ENCODE measurements at places on chromosomes 1 and 21.
A peak's percentile ranks its signal among the peaks of the same experiment; 100 is the strongest.

- DNase-seq = no peak
These were observed 47.6 kb downstream of the TAS1R2 start for GRCh38 chr1:18811733-18812452.

DNA sequence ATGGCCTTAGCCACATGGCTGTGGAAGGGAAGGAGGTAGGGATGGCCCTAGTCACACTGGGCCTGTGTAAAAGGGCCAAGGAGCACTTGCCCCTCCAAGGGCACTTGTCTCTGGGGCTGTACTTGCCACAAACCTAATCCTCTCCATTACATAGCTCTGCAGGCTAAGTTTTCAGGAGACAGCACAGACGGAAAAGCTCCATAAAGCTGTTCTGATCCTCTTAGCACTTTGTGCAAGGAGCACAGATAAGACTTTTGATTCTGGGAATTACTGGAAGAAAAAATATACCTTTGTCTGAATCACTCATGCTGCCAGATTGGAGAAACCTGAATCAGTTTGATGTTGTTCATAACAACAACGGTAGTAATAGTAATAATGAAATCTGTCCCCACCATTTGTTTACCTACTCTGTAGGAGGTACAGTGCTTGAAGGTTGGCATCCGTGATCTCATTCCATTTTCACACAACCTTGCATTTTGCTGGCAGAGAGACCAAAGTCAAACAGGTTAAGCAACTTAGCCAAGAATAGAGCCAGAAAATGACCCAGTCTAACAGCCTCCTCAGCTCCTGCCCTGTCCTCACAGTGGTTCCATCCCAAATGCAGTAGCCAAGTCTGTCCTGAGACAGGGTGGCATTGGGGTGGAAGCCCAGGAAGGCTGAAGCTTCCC is 207.1 kb downstream of the ROR1 start:
- DNase-seq = no peak

- no peak for DNase-seq
These were observed 140.8 kb downstream of the PGBD5 start for GRCh38 chr1:230285351-230285750.

GRCh38 chr21:39670701-39671100 is 58.0 kb downstream of the B3GALT5 start:
- no peak for DNase-seq

- no peak for DNase-seq
These were observed 346.6 kb downstream of the RPS6KC1 start for GRCh38 chr1:213397638-213398037.

- DNase-seq = peak; percentile 49
These were observed 1.3 kb downstream of the KDM5B start for GRCh38 chr1:202806845-202807450.

DNA sequence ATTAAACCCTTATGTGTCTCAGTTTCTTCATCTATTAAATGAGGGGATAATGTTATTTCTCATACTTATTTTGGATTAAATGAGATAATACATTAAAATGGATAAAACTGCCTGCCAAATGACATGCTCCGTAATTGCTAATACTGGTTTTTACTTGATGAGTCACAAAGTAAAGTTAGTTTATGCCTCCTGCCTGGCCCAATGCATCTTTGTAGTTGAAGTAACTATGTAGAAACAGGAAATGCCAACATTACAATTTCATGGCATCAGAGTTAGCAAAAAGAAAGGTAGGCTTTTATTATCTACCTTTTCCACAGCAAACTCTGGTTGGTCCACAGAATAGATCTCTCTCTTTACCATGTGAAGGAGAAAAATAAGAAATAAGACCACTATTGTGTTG is 214.5 kb downstream of the TBX15 start:
- no peak for DNase-seq

- no peak for DNase-seq
These were observed 91.6 kb downstream of the GLUL start for GRCh38 chr1:182299728-182300616.

DNA sequence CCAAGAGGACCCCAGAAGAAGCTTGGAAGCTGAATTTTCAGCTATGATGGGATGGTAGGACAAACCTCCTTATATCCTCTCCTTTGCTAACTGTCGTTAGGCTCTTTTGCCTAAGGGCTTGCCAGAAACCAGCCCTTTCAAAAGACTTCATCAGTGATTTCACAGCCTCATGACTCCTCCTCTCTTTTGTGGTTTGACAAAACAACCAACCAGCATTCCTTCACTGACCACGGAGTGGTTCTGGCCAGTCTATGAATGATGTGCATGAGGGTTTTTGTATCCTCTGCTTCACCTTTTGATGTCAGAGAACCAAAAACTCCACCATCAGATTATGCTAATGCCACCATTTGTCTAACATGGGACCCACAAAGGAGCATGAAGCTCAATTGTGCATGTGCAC is 116.9 kb upstream of the COA6 start:
- DNase-seq = no peak

DNA sequence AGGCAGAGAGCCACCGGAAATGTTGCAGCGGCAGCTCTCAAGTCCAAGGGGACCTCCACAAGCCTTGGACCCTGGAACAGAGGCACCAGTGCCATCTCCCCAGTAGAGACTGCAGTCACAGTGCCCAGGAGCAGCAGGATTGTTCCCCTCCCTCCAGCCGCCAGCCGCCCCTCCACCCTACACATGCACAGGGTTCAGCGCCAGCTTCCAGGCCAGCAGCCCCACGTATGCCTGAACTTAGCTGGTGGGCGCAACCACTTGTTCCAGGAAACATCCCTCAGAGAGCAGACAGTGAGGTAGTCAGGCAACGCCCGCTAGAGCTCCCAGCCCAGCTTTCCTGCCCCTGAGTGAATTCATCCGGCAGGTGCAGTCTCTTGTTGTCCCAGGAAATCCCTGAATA is 1098.1 kb upstream of the NCAM2 start:
- no peak for DNase-seq

DNA sequence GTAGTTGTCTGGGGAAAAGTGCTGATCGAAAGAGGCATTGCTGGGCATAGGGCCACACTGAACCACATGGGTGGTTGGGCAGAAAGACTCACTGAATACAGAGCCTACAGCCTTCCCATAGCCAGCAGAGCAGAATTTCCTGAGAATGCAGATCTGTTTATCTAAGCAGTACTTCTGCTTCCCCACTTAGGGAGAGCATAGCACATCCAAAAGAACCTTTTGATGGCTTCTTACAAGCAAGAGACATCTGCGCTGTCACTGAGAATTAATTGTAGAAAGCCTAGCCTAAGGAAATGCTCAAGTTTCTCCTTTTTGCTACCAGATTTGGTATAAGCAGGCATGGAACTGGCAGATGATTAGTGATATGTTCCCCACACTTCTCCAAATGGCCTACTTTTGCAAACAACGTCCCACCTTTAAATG is 13.0 kb upstream of the KLHDC8A start:
- no peak for DNase-seq

- DNase-seq = no peak
These were observed 73.5 kb downstream of the KAZN start for GRCh38 chr1:14672005-14672404.

DNA sequence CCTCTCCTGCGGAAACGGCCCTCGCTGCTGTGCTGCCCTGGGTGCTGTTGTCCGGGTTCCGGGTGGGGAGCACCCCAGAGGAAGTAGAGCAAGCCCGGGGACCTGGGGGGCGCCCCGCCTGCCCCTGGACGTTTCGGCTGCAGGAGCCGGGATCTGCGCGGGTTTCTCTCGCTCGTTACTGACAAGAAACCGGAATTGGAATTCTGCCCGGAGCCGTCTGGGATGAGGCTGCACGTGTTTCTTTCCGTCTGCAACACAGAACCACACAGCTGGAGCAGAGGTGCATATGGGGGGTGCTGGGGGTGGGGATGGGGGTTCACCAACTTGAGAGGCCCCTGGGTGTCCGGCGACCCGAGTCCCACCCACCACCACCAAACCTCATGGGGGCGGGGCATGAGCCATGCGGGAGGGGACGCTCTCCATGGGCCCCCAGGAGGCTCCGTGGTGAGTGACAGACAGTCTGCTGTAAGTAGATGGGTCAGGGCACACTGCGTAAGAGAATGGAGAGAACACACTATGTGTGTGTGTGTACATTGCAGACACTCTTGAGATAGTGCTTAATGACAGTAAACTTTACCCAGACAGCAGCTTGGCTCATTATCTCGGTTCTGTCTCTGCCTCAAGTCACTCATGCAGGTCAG is 261.4 kb upstream of the C1orf174 start:
- no peak for DNase-seq

DNA sequence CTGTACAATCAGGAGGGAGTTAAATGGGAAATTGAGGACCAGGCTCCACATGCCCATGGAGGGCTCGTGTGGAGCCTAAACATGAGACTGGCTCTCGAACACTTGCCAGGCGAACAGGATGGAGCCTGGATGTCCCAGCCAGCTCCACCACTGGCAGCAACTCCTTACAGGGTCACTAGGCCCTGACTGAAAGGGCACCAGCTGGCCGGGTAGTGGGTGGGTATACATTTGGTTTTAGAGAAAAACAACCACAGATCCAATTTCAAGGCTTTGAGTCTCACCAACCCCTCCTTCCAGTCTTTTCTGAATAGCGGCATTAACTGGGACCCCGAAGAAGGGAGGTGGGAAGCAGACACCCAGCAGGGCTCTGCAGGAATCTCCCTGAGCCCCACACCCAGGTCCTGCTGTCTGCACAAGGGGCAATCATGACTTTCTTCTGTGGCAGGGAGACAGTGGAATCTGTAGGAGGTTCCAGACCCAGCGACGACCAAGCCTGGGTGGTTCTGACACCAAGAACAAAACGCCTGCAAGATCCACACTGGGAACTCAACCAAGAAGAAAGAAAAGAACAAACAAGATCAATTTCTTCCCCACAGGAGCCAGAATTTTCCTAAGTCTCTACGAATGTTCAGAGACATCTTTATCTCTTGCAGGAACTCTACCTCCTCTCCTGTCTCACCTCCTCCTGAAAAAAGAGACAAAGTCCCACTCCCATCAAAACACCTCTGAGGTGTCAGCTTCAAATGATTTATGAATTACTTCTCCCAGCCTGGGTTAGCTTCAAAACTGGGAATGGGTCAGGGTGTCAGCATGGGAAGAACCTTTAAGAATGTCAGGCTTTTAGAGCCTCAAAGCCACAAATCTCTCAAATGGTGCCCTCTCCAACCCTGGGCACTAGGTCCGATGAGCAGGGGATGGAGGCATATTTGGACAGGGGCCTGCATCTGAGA is 26.5 kb upstream of the SRP9 start:
- DNase-seq = no peak

GRCh38 chr1:89260042-89260441 is 12.6 kb downstream of the GBP5 start:
- no peak for DNase-seq

- peak; percentile 47 for DNase-seq
These were observed 812 bp downstream of the CACHD1 start for GRCh38 chr1:64470665-64471217.

DNA sequence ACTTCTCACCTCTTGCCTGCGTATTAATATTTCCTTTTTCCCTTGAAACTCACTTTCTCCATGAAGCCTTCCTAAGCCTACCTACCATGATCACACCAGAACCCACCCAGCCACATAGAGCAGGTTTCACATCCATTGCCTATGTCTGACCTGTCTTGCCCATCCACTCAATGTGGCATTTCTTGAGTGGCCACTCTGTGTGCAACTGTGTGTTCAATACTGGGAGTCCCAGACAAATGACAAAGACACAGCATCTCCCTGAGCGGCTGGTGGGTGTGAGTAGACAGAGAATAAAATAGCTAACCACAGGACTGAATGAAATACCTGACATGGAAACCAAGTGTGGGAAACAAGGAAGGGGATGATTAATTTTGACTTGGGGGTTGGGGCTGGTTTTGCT is 3.1 kb downstream of the PTGFRN start:
- no peak for DNase-seq

GRCh38 chr1:83098131-83098530 is 900.8 kb downstream of the TTLL7 start:
- DNase-seq = no peak

GRCh38 chr1:18241891-18242290 is 134.3 kb downstream of the IGSF21 start:
- no peak for DNase-seq

GRCh38 chr1:155932487-155932886 is 1.7 kb downstream of the KHDC4 start:
- no peak for DNase-seq

- peak; percentile 18 for DNase-seq
These were observed 3.4 kb upstream of the NVL start for GRCh38 chr1:224333309-224333926.

DNA sequence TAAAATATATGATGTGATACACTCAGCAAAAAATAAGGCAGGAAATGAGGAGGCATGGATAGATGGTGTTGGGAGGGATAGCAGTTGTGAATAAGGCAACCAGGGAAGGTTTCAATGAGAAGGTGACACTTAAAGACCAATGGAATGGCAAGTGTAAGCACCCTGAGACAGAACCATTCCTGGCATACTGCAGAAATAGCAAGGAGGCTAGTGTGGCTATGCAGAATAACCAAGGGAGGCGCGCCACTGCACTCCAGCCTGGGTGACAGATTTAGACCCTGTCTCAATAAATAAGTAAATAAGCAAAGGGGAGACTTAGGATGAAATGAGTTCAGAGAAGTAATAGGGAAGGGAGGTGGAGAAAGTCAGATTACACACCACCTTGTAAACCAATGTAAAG is 113.9 kb downstream of the TOMM20 start:
- no peak for DNase-seq

DNA sequence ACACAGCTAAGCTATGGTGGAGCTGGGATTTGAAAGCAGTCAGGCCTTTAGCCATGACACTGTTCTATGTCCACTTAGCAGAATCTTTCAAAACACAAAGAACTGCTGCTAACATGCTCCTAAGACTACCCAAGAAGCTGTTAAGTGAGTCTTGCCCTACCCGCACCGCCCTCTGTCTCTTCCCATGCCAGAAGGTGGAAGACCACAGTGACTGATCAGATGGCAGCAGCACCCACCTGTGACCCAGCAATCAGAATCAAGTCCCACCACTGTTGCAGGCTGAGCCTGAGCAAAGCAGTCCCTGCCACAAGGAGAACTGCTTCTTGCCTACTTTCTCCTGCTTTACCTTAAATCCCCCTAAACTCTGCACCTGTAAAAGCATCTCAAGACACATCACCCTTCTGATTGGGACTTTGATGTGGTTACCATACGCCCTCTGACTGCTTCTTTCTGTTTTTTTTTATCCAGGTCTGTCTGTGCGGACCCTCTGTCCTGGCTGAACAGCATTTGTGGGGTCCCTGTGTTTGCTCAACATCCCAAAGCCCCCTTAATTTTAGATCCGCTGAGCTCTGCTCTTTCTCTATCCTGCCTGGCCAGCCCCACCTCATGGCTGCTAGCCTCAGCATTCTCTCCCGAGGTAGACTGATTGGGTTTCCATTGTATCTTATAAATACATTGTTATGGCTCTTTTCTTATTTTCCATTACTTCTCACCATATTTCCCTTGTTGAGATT is 16.0 kb downstream of the IRF2BP2 start:
- no peak for DNase-seq

- no peak for DNase-seq
These were observed 25.7 kb upstream of the SPAG17 start for GRCh38 chr1:118210723-118211110.

GRCh38 chr1:55368698-55369097 is 153.5 kb upstream of the USP24 start:
- DNase-seq = no peak

Measured in HuH-7.5 (cell line).